ENCODE measurements at places on chromosomes 16 and 17. TPM values are rescaled to one million over a fixed set of nuclear protein-coding genes. Genes with fewer than 3 reads are reported as not detected.

DNA sequence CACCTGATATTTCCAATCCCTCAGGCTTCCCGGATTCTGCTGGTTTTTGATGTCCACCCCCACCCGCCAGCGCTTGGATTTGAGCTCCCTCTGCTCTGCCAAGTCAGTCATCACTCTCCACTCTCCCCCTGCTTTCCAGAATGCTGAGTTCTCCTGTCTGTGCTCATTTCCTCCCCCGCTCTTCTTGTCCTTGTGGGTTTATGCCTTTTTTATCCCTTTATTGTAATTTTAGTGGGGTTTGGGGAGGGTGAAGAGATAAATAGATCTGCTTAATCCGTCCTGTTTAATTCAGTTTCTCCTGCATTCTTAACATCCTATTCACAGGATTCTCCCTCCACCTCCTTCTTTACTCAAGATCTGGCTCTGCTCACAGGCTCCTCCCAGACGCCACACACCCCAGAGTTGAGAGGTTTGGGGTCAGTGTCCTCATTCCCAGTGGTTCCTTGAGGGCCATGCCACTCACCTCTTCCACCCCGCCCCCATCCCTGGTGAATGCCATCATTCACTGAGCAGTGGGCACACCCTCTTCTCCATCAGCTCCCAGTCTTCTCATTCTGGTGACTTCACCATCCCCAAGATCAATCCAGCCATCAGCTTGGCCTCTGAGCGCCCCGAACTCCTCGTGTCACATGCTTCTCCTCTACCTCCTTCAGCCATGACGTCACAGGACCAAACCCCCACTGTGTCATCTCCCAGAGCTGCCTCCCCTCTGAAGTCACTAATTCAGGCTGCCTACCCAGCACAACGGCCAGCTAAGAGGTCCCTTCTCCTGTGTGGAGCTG, 15.1 kb upstream of the GUCY2D start:
- no peak for DNase-seq

DNA sequence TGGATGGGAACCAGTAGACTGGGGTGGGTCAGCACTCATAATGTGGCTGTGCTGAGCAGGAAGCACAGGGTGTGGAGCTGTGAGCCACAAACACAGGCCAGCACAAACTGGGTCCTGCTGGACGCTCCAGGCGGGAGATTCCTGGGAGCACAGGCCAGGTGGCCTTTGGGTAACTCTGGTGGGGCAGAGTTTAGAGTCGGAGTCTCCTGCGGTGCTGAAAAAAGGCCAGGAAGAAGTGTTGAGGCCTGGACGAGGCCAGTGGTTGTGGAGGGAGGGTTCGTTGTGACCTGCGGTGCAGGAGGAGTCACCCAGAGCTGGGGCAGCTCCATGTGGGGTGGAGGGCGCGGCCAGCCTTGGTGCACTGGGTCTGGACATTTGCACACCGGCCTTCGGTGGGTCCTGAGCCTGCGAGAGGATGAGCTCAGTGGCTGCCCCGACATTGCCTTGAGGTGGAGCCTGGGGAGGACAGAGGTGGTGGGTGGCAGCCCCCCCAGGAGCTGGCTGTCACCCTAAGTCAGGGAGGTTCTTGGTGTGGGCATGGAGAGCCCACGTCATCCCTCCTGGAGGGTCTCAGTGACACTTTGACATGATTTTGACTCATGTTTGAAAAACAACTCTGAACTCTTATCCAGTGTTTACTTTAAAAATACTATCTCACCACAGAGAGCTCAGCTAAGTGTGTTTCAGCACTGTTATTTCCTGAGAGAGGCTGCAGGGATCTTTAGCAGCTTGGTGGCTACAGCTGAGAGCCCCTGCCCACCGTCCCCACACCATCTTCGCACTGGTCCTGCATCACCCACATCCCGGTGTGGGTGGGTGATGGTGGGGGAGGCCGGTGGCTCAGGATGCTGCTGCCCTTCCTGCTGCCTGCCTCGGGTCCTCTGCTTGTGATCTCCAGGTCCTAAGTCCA, 98.7 kb downstream of the NPIPB11 start:
- DNase-seq, result no peak

Gene GGT6
- total RNA-seq, result not detected

Gene SLC38A8
- total RNA-seq, result not detected

Gene CCL8
- total RNA-seq, result not detected

DNA sequence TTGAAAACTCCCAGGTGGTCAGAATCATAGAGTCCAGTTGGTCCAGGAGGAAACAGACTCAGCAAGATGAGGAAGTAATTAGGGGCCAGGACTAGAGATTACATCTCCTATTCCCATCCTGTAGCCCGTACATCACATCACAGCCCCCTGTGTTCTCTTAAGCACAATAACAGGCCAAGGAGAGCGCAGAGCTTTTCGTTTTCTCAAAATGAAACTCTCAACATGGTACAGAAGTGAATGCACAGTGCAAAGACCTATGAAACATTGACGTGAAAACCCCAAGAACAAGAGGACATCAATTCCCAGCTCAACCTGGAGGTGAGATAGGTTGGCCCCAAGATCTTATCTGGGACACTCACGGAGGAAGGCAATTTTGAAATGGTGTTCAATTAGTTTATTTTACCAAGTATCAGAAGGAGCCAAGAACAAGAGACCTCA, 9.0 kb downstream of the PIK3R5 start:
- no peak for DNase-seq

Gene KRTAP4-9
- total RNA-seq, result not detected

Data from natural killer cell treated with Interleukin-12 subunit alpha and Interleukin-12 subunit beta and Interleukin-15 and Interleukin-18, amount 100 ng/mL, for 72 hours (primary cell).